ENCODE measurements at places on chromosomes 2 and 18.
A peak's percentile ranks its signal among the peaks of the same experiment; 100 is the strongest.

DNA sequence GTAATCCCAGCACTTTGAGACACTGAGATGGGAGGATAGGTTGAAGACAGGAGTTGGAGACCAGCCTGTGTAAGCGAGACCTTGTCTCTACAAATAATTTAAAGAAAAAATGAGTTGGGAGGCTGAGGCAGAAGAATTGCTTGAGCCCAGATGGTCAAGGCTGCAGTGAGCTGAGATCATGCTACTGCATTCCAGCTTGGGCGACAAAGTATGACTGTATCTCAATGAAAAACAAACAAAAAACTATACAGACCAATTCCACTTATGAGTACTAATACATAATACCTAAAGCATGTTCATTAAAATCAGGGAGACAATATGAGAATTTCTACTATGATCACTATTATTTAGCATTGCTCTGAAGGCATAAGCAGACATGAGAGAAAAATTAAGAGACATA is 12.6 kb downstream of the RNF149 start:
- no peak for DNase-seq

DNA sequence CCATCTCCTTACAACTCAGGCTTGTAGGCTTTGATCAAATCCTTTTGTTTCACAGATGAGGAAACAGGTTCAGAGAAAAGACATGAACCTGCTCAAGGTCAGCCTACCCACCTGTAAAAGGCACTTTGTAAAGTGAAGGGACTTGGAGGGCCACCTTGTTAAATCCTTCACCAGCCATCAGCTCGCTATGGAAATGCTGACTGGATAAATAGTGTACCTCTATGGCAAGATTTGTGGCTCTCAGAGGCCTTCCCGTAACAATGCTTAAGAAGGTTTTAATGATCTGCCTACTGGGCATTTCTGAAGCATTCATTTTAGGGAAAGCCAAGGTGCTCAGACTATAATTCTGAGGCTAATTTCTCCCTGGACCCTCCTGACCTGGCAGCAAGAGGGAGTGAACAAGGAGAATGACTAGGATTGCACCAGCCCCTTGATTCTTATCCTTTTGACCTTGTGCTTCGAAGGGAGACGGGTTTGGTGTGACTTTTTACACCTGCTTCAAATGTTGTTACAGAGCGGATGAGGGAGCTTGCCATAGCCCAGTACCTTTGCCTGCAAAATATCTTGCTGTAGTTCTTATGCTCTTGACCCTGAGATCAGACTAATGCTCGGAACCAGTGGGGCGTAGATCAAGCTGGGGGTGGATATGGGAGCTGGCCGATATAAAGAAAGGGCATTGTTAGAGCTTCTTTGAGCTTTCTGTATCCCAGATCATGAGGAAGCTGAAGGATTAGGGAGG is 90.9 kb upstream of the CXCR4 start:
- DNase-seq, result no peak

DNA sequence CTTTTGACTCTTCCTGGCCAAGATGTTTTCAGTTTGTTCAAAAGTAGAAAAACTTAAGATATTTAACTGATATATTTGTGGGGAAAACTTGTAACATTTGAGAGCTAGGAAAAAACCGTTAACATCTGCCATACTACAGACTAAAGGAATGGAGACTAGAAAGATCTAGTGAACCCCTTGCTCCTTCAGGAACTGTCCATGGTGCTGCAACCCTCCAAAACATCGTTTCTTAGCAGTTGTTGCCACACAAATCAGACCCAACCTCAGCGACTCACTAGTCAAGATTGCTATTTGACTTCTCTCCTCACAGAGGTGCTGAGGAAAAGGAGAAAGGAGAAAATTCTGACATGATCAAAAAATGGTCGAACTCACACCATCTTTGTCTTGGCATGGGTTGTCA is 393.8 kb upstream of the LYPD1 start:
- peak; percentile 83 for DNase-seq

- peak; percentile 51 for DNase-seq
These were observed 36.9 kb upstream of the PTMA start for GRCh38 chr2:231671270-231672050.

DNA sequence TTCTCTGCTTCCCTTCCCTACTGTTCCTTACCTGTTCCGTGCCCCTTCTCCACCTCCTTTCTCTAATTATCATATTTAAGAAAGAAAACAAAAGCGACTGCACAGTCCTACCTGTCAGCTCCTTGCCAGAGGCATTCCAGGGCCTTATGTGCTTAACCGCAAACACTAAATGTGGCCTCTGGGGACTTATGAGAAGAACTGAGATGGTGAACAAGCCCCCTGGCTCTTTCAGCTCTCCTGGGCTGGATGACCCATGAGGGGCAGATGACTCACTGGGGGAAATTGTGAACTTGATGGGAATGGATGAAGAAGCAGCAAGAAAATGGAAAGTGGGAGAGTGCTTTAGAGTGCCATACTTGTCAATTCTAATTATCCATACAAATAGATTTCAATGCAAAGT is 106.3 kb upstream of the LYPD1 start:
- DNase-seq, result no peak

Data from eye (tissue), 1 donor.